ENCODE measurements at places on chromosomes 2 and 18. TPM values are rescaled to one million over a fixed set of nuclear protein-coding genes. Genes with fewer than 3 reads are reported as not detected.

DNA sequence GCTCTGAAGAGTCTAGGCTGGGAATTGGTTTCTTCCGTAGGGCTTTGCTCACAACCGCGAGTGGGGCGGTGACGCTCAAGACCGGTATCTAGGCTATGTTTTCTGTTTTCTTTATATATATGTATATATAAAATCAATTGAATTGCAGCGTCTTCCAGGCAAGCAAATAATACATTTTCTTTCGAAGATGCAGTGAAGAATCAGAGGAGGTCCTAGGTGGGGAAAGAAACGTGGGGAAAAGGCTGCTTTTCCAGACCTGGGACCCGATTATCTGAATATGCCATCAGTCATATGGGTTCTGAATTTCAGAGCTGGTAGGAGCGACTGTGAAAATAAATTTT, 714 bp upstream of the SCN9A start:
- no peak for DNase-seq

ASB18 gene
- total RNA-seq, result not detected

STEAP3 gene
- total RNA-seq, result 0.34 TPM

- DNase-seq, result no peak
Observed at GRCh38 chr2:173298536-173299097, 56.1 kb upstream of the CDCA7 start.

UGT1A10 gene
- total RNA-seq, result not detected

ATP6V1B1 gene
- not detected for total RNA-seq

DNA sequence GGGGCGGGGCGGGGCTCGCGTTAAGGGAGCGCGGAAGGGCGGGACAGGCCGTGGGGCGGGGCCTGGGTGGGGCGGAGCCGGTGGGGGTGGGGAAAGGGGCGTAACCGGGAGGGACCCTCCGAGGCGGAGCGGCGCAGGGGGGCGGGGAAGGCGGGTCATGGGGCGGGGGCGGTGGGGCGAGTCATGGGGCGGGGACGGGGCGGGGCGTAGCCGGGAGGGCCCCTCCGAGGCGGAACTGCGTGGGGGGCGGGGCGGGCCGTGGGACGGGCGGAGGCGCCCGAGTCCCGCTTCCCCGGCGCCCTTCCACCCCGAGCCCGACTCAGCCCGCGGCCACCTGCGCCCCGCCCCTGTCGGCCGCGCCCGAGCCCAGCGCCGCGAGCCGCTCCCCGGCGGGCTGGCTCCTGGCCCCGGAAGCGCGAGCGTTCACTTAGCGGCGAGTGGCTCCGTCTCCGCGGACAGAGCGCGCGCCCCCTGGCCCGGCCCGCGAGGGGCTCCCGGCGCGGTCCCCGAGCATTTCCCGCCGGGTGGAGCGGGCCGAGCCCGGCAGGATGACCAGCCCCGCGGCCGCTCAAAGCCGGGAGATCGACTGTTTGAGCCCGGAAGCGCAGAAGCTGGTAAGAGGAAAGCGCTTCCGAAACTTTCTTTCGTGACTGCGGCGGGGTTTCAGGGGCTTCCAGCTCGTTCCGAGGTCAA, 64.7 kb downstream of the LRRFIP1 start:
- DNase-seq, result peak; percentile 95

RMC1 gene
- total RNA-seq, result 26.1 TPM

MYOM1 gene
- 1.0 TPM for total RNA-seq

DNA sequence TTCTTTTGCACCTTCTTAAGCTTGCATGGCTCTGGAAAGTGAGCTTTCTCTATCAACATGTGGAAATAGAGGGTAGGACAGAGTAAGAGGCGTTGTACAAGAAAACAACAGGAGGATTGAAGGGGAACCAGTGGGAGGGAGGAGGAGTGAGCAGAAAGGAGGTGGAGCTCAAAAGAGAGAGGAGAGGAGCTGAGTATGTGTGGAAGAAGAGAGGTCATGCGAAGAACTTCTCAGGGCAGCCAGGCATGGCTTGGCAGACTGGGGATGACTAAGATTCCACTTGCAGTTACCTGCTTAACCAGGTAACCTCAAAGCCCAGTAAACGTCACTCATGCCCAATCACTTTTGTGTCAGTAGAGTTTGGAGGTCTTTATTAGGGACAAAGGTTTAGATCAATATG, 105.1 kb downstream of the BCL2L11 start:
- DNase-seq, result no peak

- DNase-seq, result no peak
Observed at GRCh38 chr2:100909534-100910081, 89.7 kb downstream of the NPAS2 start.

G6PC2 gene
- not detected for total RNA-seq

DNA sequence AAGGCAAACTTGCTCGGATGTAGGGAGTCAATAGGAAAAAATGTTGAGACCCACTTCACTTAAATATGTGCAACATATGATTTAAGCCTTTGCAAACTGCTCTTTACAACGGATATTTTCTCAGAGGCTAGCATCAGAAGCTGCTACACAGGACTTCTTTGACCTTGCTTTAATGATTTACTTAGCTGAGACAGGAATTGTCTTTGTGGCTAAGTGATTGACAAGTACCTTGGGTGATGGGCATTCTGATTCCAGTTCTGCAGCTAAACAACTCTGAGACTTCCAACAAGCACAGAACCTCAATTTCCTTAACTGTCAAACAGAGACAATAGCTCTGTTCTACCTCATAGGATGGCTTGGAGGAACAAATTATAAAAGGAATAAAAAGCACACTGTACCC, 150.2 kb downstream of the NCKAP5 start:
- no peak for DNase-seq

DNA sequence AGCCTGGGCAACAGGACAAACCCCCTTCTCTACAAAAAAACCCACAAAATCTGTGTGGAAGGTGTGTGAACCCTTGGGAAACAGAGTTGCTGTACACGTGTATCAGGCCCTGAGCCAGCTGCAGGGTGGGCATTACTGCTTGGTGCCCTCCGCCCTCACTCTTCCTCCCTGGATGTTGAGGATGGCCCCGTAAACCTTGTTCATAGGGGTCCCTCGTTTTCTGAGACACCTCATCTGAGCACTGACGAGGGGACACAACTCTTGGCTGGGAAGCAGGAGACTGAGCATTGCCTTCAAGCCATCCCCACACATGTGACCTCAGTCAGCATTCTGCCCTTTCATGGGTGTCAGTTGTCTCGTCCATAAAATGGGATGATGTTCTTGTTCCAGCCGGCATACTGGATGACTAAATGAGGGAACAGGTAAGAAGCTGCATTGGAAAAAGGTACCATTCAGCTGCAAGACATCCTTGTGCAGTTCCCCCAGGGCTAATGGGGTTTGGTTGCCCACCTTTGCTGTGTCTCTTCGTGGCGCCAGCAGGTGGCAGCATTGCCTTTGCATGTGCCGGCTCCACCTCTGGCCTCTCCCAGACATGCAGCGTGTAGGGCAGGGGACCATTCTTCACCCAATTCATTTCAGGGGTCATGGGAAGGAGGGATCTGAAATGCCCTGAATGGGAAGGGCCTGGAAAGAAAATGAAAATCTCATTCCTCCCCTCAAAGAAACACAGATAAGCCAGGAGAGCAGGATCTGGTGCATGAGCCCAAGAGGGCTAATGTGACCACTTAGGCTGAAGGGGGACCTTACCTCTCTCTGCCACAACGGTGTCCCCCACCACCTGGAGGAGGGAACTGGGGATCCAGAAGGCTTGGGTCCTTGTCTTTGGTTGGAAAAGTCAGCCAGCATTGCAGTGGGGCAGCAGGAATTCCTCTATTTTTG, 36.4 kb upstream of the HAAO start:
- DNase-seq, result peak; percentile 79

GKN1 gene
- total RNA-seq, result not detected

DNA sequence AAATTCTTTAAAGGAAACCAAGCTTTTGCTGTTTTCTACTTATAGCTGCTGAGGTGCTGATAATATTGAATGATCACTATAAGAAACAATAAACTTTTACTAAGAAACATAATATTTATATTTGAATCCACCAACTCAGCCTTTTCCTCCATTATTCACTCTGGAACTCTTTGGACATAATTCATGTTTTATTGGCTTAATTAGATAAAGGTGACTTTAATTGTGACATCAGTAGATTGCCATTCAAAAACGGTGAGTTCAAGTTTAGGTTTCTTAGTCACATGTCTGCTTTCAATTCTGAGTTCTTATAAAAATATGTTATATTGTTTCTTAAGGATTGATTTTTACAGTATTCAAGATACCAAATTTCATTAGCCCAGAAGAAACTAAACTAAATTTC, 24.0 kb downstream of the CCDC85A start:
- no peak for DNase-seq

DNA sequence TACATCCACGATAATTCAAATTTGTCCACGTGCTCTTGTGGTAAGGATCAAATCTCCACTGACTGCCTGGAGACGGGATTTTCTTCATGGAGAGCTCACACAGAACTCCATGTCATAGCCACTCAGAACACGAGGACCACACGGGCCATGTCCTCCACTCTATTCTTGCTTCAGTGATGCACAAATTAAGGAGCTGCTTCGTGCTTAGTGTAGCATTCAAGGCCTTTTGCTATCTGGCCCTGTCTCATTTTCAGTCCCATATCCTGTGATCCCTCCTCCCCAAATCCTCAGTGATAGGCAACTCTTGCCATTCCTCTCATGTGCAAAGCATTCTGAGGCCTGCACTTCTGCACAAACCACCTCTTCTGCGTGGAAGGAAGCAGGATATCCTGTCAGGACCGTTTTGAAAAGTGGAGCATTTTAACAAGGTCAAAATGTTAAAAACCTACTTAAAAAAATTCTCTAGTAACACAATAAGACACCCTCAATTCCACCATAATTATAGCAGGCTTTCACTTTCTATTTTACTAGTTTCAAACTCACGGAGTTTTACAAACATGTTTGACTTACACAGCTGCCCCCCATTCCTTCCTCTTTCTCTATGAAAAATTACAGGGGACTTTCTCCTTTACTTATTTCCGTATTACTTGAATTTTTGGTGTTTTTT, 35.2 kb downstream of the ST3GAL5 start:
- DNase-seq, result peak; percentile 26

TCF23 gene
- total RNA-seq, result not detected

GRCh38 chr2:138766464-138766863, 13.7 kb downstream of the NXPH2 start:
- DNase-seq, result no peak

CCT4 gene
- 390 TPM for total RNA-seq

DNA sequence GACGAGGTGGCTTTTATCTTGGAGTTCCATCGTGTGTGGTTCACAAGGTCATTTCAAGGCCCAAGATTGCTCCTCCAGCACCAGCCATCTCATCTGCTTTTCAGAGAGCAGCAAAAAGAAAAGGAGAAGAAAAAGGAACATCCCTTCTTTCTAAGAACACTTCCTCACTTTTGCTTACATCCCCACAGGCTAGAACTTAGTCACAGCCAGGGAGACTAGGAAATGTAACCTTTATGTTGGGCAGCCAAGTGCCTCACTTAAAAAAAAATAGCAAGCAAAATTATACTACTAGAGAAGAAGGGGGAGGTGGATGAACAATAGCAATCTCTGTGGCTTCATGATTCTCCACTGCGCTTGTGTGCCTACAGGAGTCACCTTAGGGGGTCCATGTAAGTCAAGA, 141.8 kb downstream of the SMAD2 start:
- no peak for DNase-seq

DNA sequence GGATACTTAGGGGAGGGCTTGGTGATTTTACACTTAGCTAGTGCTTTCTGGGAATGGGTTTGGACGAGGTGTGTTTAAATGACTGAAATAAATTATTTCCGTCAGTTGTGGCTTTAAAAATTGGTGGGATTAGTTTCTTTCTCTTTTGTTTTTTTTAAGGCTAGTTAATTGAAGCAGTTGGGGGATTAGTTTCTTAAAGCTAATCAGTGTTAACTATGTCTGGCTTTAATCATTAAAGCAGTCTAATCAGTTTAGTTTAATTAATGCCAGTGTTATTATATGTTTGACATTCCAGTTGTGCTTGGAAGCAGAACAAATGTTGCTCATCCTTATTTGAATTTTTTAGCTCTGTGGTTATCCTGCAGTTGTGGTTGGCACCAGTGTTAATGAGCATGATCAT, 10.2 kb downstream of the MTA3 start:
- DNase-seq, result no peak

GRCh38 chr2:145034511-145034910, 514.6 kb upstream of the ZEB2 start:
- DNase-seq, result no peak

AMER3 gene
- total RNA-seq, result not detected

- DNase-seq, result no peak
Observed at GRCh38 chr18:48566589-48566988, 27.8 kb downstream of the CTIF start.

DNA sequence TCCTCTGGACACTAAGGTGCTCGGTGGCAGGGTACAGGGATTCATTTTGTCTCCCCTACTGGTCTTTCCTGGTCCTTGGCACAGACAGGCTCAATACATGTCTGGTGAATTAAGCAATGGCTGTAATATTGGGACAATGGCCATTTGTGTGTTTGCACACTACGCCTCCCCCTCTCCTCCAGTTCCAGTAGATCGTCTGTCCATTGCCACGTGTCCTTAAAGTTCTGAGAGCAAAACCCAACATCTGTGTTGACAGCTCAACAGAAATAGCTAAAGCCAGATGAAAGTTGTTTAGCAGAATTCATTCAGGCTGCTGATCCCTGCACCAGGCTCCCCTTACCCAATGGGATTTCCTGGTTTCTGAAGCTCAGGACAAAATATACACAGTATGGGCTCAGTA, 9.0 kb upstream of the FABP1 start:
- no peak for DNase-seq

- DNase-seq, result peak; percentile 24
Observed at GRCh38 chr18:58025733-58026132, 18.3 kb upstream of the NEDD4L start.

GRCh38 chr2:9754532-9754887, 88.8 kb upstream of the TAF1B start:
- DNase-seq, result no peak

- no peak for DNase-seq
Observed at GRCh38 chr2:106065268-106065982, 128.7 kb downstream of the UXS1 start.

KCNG3 gene
- total RNA-seq, result 2.1 TPM

DNA sequence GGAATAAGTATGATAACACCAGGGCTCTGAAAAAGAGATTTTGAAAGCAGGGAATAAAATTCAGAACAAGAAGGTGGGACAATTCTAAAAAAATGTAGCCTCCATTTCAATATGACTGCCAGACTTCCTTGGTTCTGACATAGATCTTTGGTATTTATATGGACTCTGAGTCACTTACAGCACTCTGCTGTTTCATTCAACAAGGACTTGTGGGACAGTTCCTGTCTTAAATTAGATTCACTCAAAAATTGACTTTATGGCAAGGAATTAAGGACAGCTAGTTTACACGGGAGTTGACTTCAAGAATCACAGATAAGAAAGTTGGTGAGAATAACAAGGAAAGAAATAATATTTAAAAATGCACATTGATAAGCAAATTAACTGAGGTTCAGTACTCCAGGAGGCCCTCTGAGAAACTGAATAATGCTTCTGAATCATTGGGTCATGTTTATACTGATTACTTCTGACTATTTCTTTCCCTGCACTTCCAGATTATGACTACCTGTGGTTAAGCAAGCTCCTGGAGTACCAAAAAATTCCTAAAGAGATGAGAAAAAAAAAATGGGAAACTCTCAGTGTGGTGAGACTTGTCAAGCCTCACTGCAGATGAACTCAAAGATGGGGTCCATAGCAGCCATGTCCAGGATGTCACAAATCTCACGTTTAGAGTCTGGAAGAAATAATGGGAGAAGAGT, 828.3 kb upstream of the PIK3C3 start:
- no peak for DNase-seq

GRCh38 chr2:164412831-164413230, 208.5 kb downstream of the GRB14 start:
- no peak for DNase-seq

GRCh38 chr2:156538083-156538504, 101.9 kb downstream of the GPD2 start:
- no peak for DNase-seq

GRCh38 chr2:44680983-44681531, 260.4 kb upstream of the SIX3 start:
- DNase-seq, result no peak

Measured in activated CD8-positive, alpha-beta T cell treated with anti-CD3 and anti-CD28 coated beads for 36 hours (primary cell).